A549 treated with Mapracorat at 1 μM for 4 hours (cell line): ENCODE measurements at places on chromosomes 6 and 20. TPM values are rescaled to one million over a fixed set of nuclear protein-coding genes. Genes with fewer than 3 reads are reported as not detected.

ARMC12 gene
- total RNA-seq, result 0.26 to 0.97 TPM (median 0.55 TPM) in 5 replicates

SLC32A1 gene
- total RNA-seq, result not detected in 5 replicates

GPLD1 gene
- total RNA-seq, result 0.77 to 1.2 TPM (median 0.84 TPM) in 5 replicates

PBOV1 gene
- total RNA-seq, result not detected in 5 replicates

TMX4 gene
- total RNA-seq, result 13.9 to 16.2 TPM (median 15.7 TPM) in 5 replicates

HLA-DOB gene
- total RNA-seq, result 0.11 to 0.20 TPM in 2 of 5 replicates, not detected in the others

HTR1B gene
- total RNA-seq, result 0.09 to 0.21 TPM (median 0.19 TPM) in 5 replicates

CDH26 gene
- 0.04 to 0.27 TPM (median 0.22 TPM) in 4 of 5 replicates, not detected in the other for total RNA-seq

DHX16 gene
- 25.2 to 30.4 TPM (median 27.0 TPM) in 5 replicates for total RNA-seq

SPTLC3 gene
- total RNA-seq, result 0.13 to 0.17 TPM in 2 of 5 replicates, not detected in the others

ID1 gene
- total RNA-seq, result 320 to 528 TPM (median 444 TPM) in 5 replicates

RRAGD gene
- 3.6 to 5.4 TPM (median 4.6 TPM) in 5 replicates for total RNA-seq

RNF182 gene
- 3.2 to 3.6 TPM (median 3.4 TPM) in 5 replicates for total RNA-seq

SOBP gene
- total RNA-seq, result 0.65 to 1.4 TPM (median 0.90 TPM) in 5 replicates

ANKRD66 gene
- not detected in 5 replicates for total RNA-seq

PLTP gene
- total RNA-seq, result 1.6 to 2.0 TPM (median 1.8 TPM) in 5 replicates

BPI gene
- not detected in 5 replicates for total RNA-seq

SHLD1 gene
- 6.8 to 9.3 TPM (median 8.0 TPM) in 5 replicates for total RNA-seq

ADGB gene
- total RNA-seq, result not detected in 5 replicates

KCNK17 gene
- total RNA-seq, result not detected in 5 replicates

NOX3 gene
- not detected in 5 replicates for total RNA-seq

BEND6 gene
- total RNA-seq, result 0.70 to 0.99 TPM (median 0.87 TPM) in 5 replicates

NOTCH4 gene
- total RNA-seq, result 0.81 to 1.3 TPM (median 0.86 TPM) in 5 replicates

RIMS4 gene
- 1.3 to 2.0 TPM (median 1.6 TPM) in 5 replicates for total RNA-seq

TRAPPC3L gene
- not detected in 5 replicates for total RNA-seq

KIF25 gene
- 0.08 TPM in 1 of 5 replicates, not detected in the others for total RNA-seq

MCHR2 gene
- total RNA-seq, result not detected in 5 replicates

TRIM15 gene
- total RNA-seq, result not detected in 5 replicates

ARFGAP1 gene
- 47.8 to 72.9 TPM (median 70.6 TPM) in 5 replicates for total RNA-seq

EDEM2 gene
- total RNA-seq, result 49.7 to 55.3 TPM (median 54.3 TPM) in 5 replicates

NKAPL gene
- not detected in 5 replicates for total RNA-seq

GTSF1L gene
- total RNA-seq, result not detected in 5 replicates

VSTM2L gene
- total RNA-seq, result 16.6 to 24.7 TPM (median 19.1 TPM) in 5 replicates

PSORS1C1 gene
- total RNA-seq, result 4.2 to 5.7 TPM (median 4.4 TPM) in 5 replicates

CDS2 gene
- total RNA-seq, result 51.8 to 67.8 TPM (median 60.6 TPM) in 5 replicates

HCRTR2 gene
- total RNA-seq, result not detected in 5 replicates
